ENCODE measurements at places on chromosomes 3 and 15.

GRCh38 chr3:153970047-153970446, 151.1 kb upstream of the ARHGEF26 start:
- no peak for DNase-seq

GRCh38 chr3:42387802-42388651, 22.4 kb downstream of the LYZL4 start:
- DNase-seq, result no peak

DNA sequence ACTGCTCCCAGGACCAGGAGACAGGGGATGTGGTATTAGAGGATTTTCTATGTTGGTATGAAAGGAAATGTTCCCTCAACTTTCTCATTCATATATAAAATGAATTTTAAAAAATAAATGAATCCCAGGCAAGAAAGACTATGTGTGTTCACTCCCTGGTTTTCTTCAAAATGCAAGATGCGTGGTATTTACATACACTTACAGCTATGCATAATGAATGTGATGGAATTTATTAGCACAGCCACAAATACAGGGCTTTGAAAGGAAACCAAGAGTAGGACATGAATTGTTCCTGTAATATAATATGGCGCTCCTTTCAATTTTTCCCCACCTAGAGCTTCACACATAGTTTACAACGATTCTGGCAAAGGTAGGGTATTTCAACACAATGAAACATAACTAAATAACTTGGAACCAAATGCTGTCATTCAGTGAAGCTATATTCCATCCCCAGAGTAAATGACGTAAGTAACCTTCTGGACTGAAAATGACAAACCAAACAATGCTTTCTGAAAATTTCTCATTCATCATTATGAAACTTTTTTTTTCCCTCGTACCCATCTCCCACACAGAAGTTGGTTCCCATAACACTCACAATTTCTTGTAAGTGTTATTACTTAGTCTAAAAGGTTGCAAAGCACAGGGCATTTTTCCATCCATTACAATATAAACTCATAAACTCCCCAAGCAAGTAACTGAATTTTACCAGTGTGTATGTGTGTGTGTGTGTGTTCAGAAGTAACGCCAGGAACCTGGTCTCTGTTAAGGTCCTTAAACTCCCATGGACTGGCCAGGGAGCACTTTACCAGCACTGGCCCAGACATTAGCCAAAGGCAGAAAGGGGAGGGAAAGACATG, 41.8 kb downstream of the CBLB start:
- no peak for DNase-seq

- DNase-seq, result no peak
These were observed 47.0 kb upstream of the TRIM42 start for GRCh38 chr3:140630866-140631265.

- no peak for DNase-seq
These were observed 312.2 kb downstream of the RYR3 start for GRCh38 chr15:33623010-33623409.
